Stimulated activated CD4-positive, alpha-beta T cell treated with anti-CD3 and anti-CD28 coated beads, Interleukin-15, amount 100 ng/mL, for 1 hour (primary cell): ENCODE measurements at places on chromosomes 3 and 15.

DNA sequence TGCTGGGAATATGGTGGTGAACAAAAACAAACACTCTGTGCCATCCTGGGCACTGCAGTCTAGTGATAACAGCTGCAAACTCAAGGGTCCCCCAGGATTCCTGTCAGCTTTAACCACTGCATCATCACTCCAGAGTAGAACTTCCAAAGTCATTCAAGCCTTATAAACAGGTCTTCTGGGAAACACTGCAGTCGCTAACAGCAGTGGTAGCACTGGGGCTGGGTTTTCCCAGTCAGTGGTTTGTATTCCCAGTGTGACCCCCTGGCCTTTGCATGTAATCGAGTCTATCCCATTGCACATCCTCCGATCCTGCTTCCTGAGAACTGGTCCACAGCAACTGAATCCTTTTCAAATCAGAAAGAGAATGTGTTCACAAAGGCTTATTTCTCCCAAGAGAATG is 623.5 kb downstream of the EDEM1 start:
- no peak for DNase-seq

DNA sequence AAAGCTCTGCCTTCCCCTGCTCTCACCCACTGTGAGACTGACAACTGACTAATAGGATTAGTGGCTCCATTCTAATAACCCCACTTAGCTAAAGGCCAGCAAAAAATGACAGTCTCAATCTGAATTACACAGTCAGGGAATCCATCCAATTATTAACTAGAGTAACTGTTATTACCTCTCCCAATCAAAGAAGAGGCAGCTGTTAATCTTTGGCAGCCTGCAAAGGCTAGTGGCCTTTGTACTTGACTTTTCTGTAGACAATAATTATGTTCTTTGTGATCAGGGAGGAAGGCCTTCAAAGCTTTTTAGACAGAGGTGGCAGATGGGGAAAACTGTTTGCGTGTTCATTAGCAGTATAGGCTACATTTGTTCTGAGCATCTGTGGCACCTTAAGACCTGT is 177.7 kb downstream of the ISL2 start:
- no peak for DNase-seq

GRCh38 chr3:120420360-120420759 is 30.4 kb downstream of the FSTL1 start:
- DNase-seq = no peak

GRCh38 chr3:109910772-109911171 is 573.4 kb upstream of the DPPA4 start:
- DNase-seq = no peak

DNA sequence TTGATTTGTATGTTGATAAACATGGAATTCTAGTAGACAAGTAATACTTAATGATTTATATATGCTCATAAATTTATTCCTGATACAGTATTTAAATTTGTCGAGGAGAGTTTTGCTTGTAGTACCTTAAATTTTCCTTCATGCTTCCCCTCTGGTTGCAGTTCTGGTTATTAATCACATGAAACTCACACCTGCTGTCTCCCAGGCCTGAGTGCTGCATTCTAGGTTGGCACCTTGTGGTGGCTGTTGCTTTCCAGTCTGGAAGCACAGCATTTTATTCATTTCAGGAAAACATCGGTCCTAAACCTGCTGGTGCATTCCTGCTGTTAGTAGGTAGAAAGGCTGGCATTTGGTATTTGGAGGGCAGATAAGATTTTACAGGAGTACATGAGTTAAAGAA is 44.9 kb downstream of the ATP1B3 start:
- DNase-seq = no peak

GRCh38 chr3:23189187-23189586 is 13.9 kb upstream of the UBE2E2 start:
- DNase-seq = no peak

DNA sequence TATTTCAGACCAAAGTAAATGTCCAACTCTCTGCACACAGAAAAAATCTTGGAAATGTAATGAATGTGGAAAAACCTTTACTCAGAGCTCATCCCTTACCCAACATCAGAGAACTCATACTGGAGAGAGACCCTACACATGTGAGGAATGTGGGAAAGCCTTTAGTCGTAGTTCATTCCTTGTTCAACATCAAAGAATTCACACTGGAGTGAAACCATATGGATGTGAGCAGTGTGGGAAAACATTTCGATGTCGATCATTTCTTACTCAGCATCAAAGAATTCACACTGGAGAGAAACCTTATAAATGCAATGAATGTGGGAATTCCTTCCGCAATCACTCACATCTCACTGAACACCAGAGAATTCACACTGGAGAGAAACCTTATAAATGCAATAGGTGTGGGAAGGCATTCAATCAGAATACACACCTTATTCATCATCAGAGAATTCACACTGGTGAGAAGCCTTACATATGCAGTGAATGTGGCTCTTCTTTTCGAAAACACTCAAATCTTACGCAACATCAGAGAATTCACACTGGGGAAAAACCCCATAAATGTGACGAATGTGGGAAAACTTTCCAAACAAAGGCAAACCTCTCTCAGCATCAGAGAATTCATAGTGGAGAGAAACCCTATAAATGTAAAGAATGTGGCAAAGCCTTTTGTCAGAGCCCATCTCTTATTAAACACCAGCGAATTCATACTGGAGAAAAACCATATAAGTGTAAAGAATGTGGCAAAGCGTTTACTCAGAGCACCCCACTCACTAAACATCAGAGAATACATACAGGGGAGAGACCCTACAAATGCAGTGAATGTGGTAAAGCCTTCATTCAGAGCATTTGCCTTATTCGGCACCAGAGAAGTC is 8.0 kb upstream of the ZNF501 start:
- DNase-seq = no peak

DNA sequence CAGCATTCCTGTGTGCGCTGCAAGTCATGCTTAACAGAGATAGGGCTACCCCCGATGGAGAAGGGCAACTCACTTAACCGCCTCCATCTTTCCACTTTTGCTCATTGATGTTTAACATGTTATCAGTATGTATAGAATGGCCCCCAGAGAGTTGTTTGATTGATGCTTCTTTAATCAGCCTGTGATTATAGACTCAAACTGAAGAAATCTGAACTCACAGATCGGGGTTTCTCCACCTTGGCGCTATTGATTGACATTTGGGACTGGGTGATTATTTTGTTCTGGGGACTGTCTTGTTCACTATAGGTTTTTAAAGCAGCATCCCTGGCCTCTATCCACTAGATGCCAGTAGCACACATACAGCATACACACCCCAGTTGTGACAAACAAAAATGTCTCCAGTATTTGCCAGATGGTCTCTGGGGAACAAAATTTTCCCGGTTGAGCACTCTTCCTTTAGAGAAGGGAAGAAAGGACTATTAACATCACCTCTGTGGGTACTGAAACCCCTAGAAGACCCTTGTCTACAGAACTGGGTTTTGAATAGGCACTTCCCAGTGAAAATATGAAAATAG is 54.4 kb downstream of the LARS2 start:
- DNase-seq = no peak
